Transverse colon (tissue), 4 donors: ENCODE measurements at places on chromosomes 3 and 15. TPM values are rescaled to one million over a fixed set of nuclear protein-coding genes. Genes with fewer than 3 reads are reported as not detected.

SLC51B gene
- total RNA-seq, result 148 TPM

STARD9 gene
- total RNA-seq, result 26.2 TPM

DNA sequence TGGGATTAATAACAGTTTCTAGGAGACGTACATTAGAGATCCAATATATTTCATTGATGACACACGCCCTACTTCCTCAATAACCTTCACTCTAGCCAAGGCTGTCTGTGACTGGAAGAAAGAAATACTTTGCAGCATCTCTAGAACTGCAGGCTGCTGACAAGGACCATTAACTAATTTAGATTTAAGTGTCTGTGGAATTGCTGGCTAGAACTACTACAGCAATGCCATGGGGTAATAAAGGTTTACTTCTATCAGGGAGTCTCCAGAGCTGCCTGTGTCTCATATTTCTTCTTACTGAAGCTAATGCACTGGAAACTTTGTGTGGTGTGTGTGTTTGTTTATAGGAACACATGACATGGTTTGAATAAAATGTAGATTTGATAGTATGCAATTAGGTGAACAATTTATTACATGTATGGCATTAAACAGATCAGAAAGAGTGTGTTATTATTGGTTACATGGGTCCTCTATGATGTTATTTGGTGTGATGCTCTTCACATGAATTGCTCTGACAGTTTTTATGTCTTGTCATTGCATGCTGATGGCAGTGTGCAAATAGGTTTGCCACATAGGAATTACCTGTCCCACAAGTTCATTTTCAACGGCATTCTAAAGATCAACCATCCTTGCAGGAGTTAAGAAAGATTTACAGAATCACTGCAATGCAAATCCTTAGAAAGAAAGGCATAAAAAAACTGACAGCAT, 916.2 kb upstream of the CADM2 start:
- no peak overlapping the region for H3K4me3 ChIP-seq
- H3K27me3 ChIP-seq, result no peaks in the 10 kb centered on the region
- H3K4me1 ChIP-seq, result no peaks in the 10 kb centered on the region
- H3K36me3 ChIP-seq, result no peaks in the 10 kb centered on the region

GRCh38 chr3:40445062-40445461, 12.1 kb upstream of the RPL14 start:
- DNase-seq, result no peak
- H3K27me3 ChIP-seq, result no peaks in the 10 kb centered on the region
- H3K36me3 ChIP-seq, result no peaks in the 10 kb centered on the region

DNA sequence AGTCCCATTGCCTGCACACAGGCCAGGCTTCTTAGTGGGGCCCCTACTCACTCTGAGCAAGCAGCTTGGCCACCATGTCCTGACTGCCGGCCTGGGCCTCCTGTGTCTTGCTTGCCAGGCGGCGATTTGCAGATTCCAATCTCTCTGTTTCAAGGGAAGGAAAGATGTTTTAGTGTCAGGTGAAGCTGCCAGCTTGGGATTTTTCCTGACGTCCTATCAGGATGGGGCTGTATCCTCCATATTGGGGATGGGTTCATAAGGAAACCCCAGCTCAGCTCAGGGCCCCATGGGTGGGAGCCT, 8.5 kb downstream of the AMOTL2 start:
- H3K4me3 ChIP-seq, result no peak overlapping the region
- H3K36me3 ChIP-seq, result peaks cover 19% of the 10 kb centered on the region
- H3K4me1 ChIP-seq, result peaks cover 49% of the 10 kb centered on the region
- no peaks in the 10 kb centered on the region for H3K27me3 ChIP-seq

GRCh38 chr15:80891006-80891405, 98.6 kb downstream of the MESD start:
- DNase-seq, result no peak
- H3K27ac ChIP-seq, result no peak overlapping the region
- no peaks in the 10 kb centered on the region for H3K27me3 ChIP-seq
- no peak overlapping the region for H3K4me3 ChIP-seq
- H3K36me3 ChIP-seq, result no peaks in the 10 kb centered on the region
- no peaks in the 10 kb centered on the region for H3K4me1 ChIP-seq

- H3K27me3 ChIP-seq, result no peaks in the 10 kb centered on the region
- H3K4me3 ChIP-seq, result no peak overlapping the region
- no peak for DNase-seq
- H3K4me1 ChIP-seq, result no peaks in the 10 kb centered on the region
- H3K27ac ChIP-seq, result no peak overlapping the region
Measured at GRCh38 chr15:28955160-28955992, 69.6 kb downstream of the APBA2 start.

DNA sequence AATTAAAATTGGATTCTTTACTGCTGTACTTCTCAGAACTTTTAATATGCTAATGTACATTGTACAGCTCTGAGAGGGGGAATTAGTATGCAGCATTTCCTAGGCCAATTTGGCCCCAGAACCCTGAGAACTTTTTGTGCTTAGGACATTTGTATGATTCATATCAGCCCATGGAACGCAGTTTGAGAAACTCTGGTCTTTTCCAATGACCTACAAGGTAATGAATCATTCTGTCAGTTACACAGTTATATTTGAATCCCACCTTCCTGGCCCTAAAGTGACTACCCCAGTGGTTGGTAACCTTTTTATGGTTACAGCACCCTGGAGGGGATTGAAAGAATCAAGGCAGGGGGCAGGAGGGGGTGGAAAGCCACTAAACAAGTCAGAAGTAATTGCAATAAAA, 25.6 kb upstream of the KBTBD12 start:
- H3K4me1 ChIP-seq, result no peaks in the 10 kb centered on the region
- no peak for DNase-seq
- H3K27ac ChIP-seq, result no peak overlapping the region
- H3K27me3 ChIP-seq, result no peaks in the 10 kb centered on the region
- H3K4me3 ChIP-seq, result no peak overlapping the region

- DNase-seq, result no peak
- H3K4me1 ChIP-seq, result no peaks in the 10 kb centered on the region
- no peak overlapping the region for H3K4me3 ChIP-seq
- H3K27me3 ChIP-seq, result no peaks in the 10 kb centered on the region
- H3K27ac ChIP-seq, result no peak overlapping the region
Measured at GRCh38 chr3:4044619-4045018, 245.4 kb downstream of the LRRN1 start.

ALDH1A3 gene
- 18.1 TPM for total RNA-seq

- no peak overlapping the region for H3K27ac ChIP-seq
- H3K4me1 ChIP-seq, result no peaks in the 10 kb centered on the region
- H3K36me3 ChIP-seq, result no peaks in the 10 kb centered on the region
- DNase-seq, result peak; percentile 60
Measured at GRCh38 chr3:49654955-49655556, 19.1 kb upstream of the APEH start.

DNA sequence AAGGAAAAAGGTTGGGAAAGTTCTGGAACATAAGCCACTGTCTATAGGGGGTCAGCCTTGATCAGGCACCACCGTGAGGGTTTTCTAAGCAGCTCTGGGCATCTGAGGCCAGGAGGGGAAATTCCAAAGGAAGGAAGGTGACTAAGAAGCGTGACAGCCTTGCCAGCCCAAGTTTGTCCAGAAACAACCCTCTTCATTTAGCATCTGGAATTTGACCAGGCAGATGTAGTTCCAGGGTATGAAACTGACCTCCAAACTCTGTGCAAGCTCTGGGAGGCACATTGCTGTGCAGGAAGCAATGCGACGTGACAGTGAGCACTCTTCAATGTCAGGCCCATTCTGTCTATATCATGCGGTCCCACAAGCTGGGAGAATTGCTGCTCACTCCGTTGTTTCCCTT, 85.4 kb upstream of the TPM1 start:
- H3K27ac ChIP-seq, result no peak overlapping the region
- peaks cover 8% of the 10 kb centered on the region for H3K27me3 ChIP-seq
- H3K4me1 ChIP-seq, result peaks cover 6% of the 10 kb centered on the region
- no peak overlapping the region for H3K4me3 ChIP-seq

DNA sequence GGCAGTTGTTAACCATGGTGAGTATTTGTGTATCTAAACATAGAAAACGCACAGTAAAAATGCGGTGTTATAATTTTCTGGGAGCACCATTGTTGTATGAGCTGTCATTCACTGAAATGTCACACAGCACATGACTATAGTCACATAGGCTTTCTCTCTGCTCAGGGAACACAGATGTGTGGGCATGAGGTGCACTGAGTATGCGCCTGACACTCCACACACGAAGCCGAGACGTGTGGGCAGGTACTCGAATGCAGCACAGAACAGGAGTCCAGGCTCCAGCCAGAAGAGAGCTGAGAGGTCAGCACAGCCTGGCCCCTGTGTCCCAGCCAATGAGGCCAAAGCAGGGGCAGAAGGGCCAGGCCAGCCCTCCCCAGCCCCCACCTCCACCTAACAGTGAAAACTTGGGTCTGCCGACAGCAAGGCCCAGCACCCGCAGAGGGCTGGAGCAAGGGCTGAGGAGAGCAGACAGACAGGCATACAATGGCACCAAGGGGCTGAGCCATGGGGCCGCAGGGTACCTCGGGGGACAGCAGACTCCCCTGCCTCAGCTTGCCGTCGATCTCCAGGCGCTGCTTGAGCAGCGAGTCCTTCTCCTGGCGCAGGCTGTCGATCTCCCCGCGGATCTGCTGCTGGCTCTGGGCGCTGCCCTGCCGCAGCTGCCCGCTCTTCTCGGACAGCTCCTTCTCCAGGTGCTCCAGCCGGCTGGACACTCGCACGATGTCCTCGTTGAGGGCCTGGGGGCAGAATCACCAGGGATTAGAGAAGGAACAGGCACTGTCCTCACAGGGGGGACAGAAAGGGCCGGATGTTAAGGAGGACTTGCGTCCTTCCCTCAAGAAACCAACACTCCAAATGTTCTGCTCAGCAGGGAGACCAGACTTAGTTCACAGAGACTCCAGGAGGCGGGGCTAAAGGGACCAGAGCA, 24.0 kb downstream of the KIF7 start:
- no peak for DNase-seq
- no peaks in the 10 kb centered on the region for H3K36me3 ChIP-seq
- no peak overlapping the region for H3K4me3 ChIP-seq

- peaks cover 6% of the 10 kb centered on the region for H3K27me3 ChIP-seq
- no peak for DNase-seq
- H3K36me3 ChIP-seq, result no peaks in the 10 kb centered on the region
- peaks cover 4% of the 10 kb centered on the region for H3K4me1 ChIP-seq
- H3K4me3 ChIP-seq, result no peak overlapping the region
- no peak overlapping the region for H3K27ac ChIP-seq
Measured at GRCh38 chr3:183481582-183481981, 53.2 kb upstream of the MCF2L2 start.

GOLGA6L9 gene
- 2.6 TPM for total RNA-seq

DNA sequence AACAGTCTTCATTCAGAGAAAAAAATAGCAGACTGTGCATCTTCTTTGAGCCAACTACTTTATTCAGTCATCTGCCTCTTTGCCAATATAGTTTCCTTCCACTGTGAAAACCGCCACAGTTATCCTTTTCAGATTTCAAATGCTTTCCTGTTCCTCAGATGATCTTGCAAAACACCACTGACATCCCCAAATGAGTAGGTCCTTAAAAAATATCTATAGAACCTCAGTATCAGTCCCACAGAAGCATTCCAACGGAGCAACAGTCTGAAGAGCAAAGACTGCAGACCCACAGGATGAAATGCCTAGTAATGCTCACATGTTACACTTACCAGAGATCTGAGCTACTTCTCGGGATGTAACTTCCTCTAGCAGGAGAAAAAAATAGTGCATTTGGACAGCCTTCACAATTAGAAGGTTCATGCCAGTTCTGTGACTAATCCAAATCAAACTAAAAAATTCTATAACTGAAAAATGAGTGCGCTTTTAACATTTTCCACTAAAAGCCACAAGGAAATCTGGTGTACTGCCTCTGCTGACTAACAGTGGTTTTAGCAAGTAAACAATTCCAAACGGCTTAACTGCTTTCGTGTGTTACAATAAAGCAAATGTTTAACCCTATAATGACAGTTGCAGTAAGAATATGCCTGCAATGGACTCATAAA, at the start of gene ANKRD28:
TSS of gene ANKRD28 (minus strand) at position 338 of the 662 bp plus-strand sequence. CDS start 1,458 bp downstream, outside the sequence.
- no peaks in the 10 kb centered on the region for H3K36me3 ChIP-seq
- no peak for DNase-seq
- peak within 1 kb of the TSS; percentile 82 for H3K27ac ChIP-seq
- peaks cover 50% of the 10 kb centered on the region for H3K4me1 ChIP-seq

DNA sequence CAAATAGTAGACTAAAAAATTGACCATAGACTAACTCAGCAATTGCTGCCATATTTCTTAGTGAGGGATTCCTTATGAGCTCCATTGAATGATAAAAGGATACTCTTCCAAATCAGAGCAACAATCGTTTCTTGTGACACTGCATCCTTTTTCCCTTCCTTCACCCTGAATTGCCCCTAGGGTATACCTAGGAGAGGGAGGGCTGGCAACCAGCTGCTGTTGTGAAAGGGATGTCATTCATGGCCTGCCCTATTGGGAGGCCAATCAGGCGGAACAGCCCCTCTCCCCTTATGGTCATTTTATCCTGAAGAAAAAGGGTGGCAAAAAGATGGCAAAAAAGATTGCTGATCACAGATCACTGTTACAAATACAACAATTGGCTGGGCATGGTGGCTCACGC, 26.3 kb downstream of the B3GNT5 start:
- H3K27ac ChIP-seq, result no peak overlapping the region
- H3K4me1 ChIP-seq, result peaks cover 16% of the 10 kb centered on the region
- no peaks in the 10 kb centered on the region for H3K36me3 ChIP-seq
- no peak for DNase-seq
- H3K4me3 ChIP-seq, result no peak overlapping the region
- no peaks in the 10 kb centered on the region for H3K27me3 ChIP-seq

MEGF11 gene
- not detected for total RNA-seq

DNA sequence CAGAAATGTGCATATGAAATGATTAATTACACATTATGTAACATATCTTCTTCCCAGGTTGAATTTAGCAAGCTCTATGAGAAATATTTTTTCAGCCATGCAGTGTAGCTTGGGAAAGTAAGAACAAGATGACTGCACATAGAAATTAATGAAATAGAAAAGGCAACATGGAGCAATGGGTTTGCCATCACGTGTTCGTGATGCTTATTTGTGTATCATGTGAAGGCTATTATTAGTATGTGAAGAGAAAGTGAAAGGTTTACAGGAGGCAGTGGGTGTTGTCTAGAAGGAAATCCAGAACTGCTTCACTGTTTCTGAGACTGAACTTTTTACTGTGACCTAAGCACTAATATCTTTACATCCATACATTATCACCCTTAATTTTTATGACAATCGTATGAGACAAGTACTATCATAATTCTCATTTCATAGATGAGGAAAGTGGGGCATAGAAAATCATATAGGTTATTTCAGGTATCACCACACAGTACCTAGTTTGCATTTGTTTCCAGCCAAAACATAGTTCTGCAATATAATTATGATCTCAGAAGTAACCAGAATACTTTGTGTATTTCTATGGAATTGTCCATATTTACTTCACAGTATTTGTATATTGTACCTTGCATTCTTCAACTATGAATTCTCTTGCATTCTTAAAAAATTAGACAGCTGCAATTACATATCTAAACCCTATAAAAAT, 14.9 kb downstream of the SERPINI1 start:
- no peaks in the 10 kb centered on the region for H3K4me1 ChIP-seq
- H3K27ac ChIP-seq, result no peak overlapping the region
- H3K27me3 ChIP-seq, result no peaks in the 10 kb centered on the region
- H3K36me3 ChIP-seq, result no peaks in the 10 kb centered on the region

GRCh38 chr3:196996454-196997265, 28.0 kb upstream of the PIGZ start:
- DNase-seq, result no peak
- no peaks in the 10 kb centered on the region for H3K27me3 ChIP-seq
- H3K27ac ChIP-seq, result no peak overlapping the region
- no peak overlapping the region for H3K4me3 ChIP-seq
- no peaks in the 10 kb centered on the region for H3K4me1 ChIP-seq

GRCh38 chr15:28901987-28902745, 16.4 kb downstream of the APBA2 start:
- no peaks in the 10 kb centered on the region for H3K36me3 ChIP-seq
- H3K27me3 ChIP-seq, result no peaks in the 10 kb centered on the region
- DNase-seq, result no peak
- H3K27ac ChIP-seq, result no peak overlapping the region
- no peaks in the 10 kb centered on the region for H3K4me1 ChIP-seq
